Fibroblast of the aortic adventitia (primary cell): ENCODE measurements at places on chromosomes 5 and 9. TPM values are rescaled to one million over a fixed set of nuclear protein-coding genes. Genes with fewer than 3 reads are reported as not detected.

SLC23A1 gene
- total RNA-seq, result not detected in 2 replicates

ALDOB gene
- not detected in 2 replicates for total RNA-seq

KIF27 gene
- 6.0 and 7.2 TPM in 2 replicates for total RNA-seq

KIF4B gene
- total RNA-seq, result not detected in 2 replicates

SLC46A2 gene
- total RNA-seq, result not detected in 2 replicates

SLC6A19 gene
- total RNA-seq, result not detected in 2 replicates

GABRP gene
- total RNA-seq, result not detected in 2 replicates

SYK gene
- total RNA-seq, result not detected in 2 replicates

C9orf153 gene
- total RNA-seq, result 0.41 and 0.45 TPM in 2 replicates

BTNL8 gene
- not detected in 2 replicates for total RNA-seq

MYOT gene
- not detected in 2 replicates for total RNA-seq

PCDHAC2 gene
- total RNA-seq, result 0.57 TPM in 1 of 2 replicates, not detected in the other

OR1Q1 gene
- total RNA-seq, result 0.81 TPM in 1 of 2 replicates, not detected in the other

SLC25A2 gene
- total RNA-seq, result 0.72 TPM in 1 of 2 replicates, not detected in the other

IL7R gene
- total RNA-seq, result 0.90 TPM in 1 of 2 replicates, not detected in the other

ITGA2 gene
- total RNA-seq, result 9.1 and 171 TPM in 2 replicates

MARCHF3 gene
- 5.5 and 16.9 TPM in 2 replicates for total RNA-seq
